ENCODE measurements at places on chromosomes 7 and 10.
A peak's percentile ranks its signal among the peaks of the same experiment; 100 is the strongest.

DNA sequence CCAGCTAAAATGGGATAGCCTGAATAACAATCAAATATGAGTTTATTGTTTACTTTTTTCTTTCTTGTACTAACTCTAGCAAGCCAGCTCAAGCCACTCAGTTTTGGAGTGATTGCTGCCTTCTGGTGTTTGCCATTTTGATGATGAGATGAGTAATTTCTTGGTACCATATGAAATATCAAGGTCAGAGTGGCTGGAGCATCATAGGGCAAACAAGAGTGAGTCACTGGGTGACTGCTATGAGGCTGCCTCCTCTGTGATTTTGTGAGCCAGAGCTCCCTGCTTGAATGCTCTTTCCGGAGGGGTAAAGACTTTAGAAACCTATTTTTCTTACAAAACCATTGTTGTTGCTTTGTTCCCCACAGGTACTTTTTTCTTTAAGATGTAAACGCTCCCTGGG, 295.6 kb downstream of the PRKG1 start:
- DNase-seq: no peak

GRCh38 chr10:75432763-75433162, 1.3 kb downstream of the LRMDA start:
- DNase-seq: no peak

- peak; percentile 70 for DNase-seq
Measured at GRCh38 chr10:103350517-103351260, at the start of gene PCGF6. TSS of gene PCGF6 (minus strand) at chr10:103351140. CDS start at chr10:103351066, 74 bp downstream.

- DNase-seq: no peak
Measured at GRCh38 chr10:30985512-30985911, 46.2 kb downstream of the ZNF438 start.

DNA sequence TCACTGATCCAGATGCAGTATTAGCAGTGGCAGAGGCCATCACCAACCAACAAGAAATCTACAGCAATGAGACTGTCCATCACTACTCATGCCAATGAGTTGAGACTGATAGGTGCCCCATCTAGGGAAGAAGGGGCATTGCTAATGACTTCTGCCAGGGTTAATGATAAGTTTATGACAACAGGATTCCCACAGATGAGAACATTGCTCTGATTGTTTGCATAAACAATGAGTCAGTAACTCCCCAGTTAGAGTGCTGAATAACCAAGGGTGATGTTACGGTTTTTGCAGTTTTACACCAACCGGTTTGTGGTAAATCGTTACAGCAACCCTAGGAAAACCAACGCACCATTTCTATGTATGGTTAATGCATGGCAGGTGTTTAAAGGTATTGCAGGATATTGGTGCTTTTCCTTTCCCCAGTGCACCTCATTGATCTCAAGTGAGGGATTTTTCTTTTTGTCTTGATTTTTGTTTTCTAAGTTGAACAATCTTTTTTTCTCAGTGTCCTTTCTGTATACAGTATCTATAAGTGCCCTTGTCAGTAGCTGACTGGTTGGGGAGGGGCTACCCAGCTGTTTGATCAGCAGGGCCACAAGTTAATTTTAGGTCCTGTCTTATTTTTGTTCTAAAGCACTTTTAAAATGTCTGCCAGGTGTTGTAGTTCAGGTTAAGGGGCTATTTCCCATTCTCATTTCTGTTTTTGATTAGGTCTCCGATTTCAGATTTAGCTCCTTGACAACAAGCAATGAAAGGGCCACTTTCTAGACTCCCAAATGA, 3.9 kb upstream of the CSGALNACT2 start:
- no peak for DNase-seq

DNA sequence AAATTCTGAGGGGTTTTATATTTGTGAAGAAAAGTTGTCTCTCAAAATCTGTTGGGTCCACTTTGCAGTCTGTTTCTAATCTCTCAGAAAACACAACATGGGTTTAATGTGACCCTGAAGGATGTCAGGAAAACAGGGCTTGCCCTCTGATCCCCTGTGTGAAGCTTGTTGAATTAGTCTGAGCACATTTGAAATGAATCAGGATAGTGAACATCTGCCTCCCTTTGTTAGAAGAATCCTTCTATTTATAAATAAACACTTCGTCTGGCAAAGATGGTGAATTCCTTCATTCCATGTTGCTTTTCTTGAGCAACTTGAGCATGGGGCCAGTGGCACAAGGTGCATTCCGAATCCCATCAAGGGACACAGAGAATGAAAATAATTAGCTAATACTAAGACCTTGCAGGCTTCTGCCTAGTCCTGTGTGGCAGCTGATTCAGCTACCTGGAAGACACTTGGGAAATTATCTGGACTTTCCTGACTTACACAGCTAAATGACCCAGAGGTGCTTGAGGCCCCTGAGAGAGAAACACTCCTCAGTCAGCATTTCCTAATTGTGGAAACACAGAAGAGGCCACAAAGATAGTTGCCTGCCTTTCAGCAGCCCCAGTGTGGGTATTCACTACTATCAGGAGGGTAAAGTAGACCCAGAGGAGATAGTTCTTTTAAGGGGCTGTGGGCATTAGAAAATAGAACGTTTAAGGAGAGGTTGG, 305.5 kb downstream of the C7orf25 start:
- DNase-seq: no peak

- DNase-seq: no peak
Measured at GRCh38 chr7:82339958-82340357, 103.6 kb downstream of the CACNA2D1 start.
